ENCODE measurements at places on chromosomes 4 and X.

GRCh38 chrX:21970326-21970725, 29.8 kb downstream of the SMS start:
- DNase-seq, result no peak

DNA sequence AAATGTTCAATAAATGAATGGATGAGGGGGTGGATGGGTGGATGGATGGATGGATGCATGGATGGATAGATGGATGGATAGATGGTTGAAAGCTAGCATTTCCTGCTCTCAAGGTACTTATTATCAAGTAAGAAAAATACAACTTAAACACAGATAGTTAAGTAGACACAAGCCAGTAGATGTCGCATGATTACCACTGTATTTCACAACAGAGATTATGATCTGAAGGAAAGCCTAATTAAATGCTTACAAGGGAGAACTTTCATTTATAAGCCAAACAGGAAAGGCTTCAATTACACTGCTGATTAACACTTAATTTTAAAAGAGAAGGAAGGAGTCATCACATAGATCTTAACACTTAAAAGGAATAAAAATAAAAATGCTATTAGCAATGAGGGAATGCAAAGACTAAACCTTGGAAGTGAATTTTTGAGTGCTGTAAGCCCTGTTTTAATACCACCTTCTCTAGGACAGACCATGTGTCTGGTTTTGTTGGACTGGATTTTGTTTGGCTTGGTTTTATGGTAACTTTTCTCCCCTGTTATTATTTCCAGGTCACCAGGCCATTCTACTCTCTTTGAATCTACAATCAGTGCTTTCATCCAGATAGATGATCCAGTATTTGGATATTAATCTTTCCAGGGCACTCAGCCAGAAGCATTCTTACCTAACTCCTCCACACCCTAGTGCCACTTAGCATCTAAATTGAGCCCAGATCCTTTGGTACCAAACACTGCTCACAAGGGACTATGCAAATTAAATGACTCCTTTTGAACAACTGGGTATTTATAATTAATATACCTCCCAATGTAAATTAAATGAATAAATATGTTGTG, 75.5 kb upstream of the SLC39A8 start:
- DNase-seq, result no peak

DNA sequence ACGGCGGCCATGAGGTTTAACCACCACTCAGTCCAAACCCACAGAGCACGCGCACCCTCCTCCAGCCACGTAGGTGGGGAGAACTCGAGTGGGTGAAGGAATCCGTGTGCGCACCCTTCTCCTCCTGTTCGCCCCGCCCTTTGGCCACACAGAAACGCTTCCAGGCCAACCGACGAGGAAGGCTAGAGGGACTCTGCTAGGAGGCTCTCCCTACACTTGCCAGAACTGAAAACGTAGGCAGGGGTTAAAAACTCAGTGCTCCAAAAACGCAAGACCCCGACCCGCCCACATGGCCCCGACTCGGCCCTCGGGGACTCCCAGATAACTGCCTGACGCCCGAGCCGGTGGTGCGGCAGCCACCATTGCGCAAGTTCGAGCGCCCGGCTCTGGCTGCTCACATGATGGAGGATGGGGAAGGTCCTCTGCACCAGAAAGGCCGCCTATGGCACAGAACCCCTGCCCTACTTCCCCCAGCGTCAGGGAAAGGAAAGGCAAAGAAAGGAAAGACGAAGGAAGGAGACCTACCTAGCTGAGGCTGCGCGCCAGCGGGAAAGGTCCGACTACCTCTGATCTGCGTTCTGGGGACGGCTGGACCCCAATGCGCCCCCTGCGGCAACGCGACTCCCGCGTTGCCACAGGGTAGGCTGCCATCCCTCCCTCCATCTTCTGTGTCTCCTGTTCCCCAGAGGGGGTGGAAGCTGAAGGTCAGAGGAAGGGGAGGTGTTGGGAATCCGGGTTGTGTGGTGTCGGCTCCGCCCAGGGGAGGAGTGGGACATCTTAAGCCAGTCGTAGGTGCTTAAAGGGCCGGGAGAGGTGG, 201.9 kb upstream of the AGTR2 start:
- no peak for DNase-seq

DNA sequence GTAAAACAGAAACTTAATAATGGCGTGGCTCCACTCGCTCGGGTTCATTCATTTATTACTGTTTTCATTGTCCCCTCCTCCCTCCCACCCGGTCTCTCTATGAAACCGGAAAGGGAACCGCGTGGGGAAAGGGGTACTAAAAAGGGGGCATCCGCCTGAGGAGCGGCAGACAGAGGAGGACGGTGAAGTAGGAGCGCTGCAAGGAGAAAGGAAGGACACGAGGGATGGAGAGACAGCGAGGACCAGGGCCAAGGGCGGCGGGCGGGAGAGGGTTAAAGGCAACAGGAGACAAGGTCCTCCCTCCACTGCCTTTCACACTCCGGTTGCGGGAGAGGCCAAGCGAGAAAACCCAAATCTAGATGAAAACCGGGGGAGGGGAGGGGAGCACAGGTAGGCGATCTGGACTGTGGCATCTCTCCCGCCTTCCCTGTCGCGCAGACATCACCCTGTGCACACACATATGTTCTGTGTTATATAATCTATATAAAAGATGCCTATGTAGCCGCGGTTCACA, 829 bp downstream of the ELOVL6 start:
- DNase-seq, result peak; percentile 19

GRCh38 chrX:119042040-119042439, 30.8 kb upstream of the CT47C1 start:
- no peak for DNase-seq

- no peak for DNase-seq
These were observed 6.2 kb upstream of the OSTC start for GRCh38 chr4:108644237-108644636.

- DNase-seq, result no peak
These were observed 19.2 kb upstream of the WFS1 start for GRCh38 chr4:6250235-6250983.
